ENCODE measurements at places on chromosomes 1 and 21. TPM values are rescaled to one million over a fixed set of nuclear protein-coding genes. Genes with fewer than 3 reads are reported as not detected.

DNA sequence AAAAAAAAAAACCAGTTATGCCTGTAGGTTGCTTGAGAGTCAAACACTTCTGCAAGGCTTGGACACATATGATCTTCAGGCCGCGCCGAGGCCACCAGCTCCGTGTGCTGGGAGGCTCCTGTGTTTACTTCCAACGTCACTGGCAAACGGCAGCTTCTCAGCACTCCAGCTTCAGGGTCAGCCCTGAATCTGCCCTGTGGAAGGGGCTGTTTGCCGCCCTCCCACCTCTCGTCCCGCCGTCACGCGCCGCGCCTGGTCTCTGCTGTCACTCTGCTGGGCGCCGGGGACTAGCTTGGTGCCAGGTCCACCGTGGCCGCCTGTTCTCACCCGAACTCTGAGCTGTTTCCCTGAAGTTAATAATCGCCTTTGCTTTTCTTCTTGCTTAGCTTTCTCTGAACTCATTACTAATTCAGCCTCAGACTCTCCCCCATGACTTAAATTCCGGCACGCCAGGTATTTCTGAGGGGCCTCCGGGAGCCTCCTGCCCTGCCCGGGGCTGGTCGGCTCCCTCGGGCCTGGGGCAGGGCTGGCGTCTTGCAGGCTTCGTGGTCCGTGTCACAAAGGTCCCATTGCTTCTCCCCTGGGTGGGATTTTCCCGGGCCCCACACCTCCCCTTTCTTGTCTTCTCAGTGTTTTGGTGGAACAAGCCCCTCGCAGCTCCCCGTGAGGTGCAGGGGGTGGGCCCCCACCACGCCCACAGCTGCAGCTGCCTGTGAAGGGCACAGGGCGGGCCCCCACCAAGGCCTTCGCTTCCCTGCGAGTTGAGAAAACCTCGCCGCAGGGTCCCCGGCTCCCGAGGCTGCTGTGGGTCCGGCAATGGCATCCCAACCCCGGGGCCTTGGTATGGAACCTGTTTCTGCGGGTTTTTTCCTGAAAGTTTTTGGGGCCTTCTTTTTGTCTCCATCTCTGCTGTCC, 14.6 kb upstream of the C1orf159 start:
- H3K36me3 ChIP-seq = no peaks in the 10 kb centered on the region
- DNase-seq = no peak
- H3K4me3 ChIP-seq = no peak overlapping the region

DNA sequence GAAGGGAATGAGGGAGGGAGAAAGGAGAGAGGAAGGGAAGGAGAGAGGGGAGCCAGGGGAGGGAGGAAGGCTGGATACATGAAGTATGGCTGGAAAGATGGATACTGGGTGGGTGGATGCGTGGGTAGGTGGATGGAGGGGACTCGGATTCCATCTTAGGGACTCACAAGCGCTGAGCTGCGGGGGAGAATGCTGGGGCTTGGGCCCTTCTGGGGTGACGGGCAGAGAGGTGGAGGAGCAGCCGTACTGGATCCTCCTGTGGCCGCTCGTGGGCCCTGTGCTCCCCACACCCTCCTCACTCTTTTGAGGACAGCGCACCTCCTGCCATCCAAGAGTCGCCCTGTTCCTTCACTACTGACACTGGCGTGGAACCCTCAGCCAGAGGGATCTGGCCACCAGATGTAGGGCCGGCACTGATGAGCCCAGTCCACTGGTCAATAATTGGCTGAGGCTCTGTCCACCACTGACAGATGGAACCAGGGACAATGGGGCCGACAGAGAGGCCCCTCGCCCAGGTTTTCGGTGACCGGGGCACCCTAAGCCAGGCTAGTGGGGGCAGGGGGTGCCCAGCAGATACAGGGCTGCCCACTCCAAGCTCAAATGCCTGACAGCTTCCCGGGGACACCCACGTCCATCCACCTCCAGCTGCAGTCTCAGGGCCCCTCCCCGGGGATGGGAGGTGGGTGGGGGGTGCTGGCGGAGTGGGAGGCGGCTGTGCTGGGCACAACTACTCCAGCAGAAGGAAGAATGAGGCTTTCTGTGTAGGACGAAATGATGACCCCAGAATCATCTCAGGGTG, 4.4 kb upstream of the ACTRT2 start:
- H3K4me3 ChIP-seq = no peak overlapping the region
- H3K27me3 ChIP-seq = no peaks in the 10 kb centered on the region
- H3K4me1 ChIP-seq = no peaks in the 10 kb centered on the region
- no peaks in the 10 kb centered on the region for H3K36me3 ChIP-seq

DNA sequence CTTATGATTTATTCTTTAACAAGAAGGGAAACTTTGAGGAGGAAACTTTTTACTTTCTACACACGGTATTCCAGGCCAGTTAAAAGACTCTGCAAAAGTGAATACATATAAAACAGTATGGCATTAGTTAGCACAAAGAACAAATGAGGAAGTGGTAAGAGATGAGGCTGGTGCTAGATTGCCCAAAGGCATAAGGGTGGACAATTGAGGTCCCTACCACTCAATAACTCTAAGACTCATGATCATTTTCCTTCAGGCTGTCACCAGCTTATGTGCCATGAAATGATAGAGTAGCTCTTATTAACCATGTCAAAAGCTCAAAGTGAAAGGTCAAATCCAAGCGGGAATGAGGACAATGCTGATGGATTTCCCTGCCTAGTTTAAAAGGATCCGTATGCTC, 124.5 kb downstream of the TBX15 start:
- no peaks in the 10 kb centered on the region for H3K36me3 ChIP-seq
- H3K27me3 ChIP-seq = no peaks in the 10 kb centered on the region
- H3K27ac ChIP-seq = no peak overlapping the region
- H3K4me3 ChIP-seq = no peak overlapping the region
- no peaks in the 10 kb centered on the region for H3K4me1 ChIP-seq
- no peak for DNase-seq

DNA sequence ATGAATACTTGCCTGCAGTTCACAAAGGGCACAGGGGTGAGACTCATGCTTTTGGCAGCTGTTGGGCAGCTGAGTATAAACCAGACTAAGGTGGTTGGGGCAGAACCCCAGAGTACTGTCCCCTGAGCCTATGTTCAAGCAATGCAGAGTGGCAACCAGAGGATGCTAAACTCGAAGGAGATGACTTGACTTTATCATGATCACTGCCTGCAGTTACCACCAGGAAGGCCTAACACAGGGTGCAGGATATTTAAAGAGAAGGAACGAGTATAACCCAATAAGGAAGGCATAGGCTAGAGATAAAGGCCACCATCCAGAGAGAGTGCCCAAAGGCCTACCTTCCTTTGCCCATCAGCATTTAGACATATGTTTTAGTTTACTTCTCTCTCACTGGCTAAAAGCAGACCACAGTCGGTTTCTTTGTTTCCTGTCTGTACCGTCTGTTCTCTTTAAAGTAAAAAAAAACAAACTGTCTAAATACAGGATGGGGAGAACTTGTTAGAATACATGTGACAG, 83.3 kb downstream of the MPZL1 start:
- DNase-seq = no peak
- no peaks in the 10 kb centered on the region for H3K27me3 ChIP-seq
- no peak overlapping the region for H3K27ac ChIP-seq
- no peak overlapping the region for H3K4me3 ChIP-seq
- no peaks in the 10 kb centered on the region for H3K36me3 ChIP-seq

GRCh38 chr1:212557739-212558692, 50.5 kb upstream of the ATF3 start:
- no peaks in the 10 kb centered on the region for H3K36me3 ChIP-seq
- H3K27me3 ChIP-seq = no peaks in the 10 kb centered on the region
- H3K27ac ChIP-seq = peak overlapping the region; percentile 37
- DNase-seq = no peak
- peak overlapping the region; percentile 43 for H3K4me3 ChIP-seq

- no peaks in the 10 kb centered on the region for H3K36me3 ChIP-seq
- no peak for DNase-seq
- H3K27me3 ChIP-seq = no peaks in the 10 kb centered on the region
- no peak overlapping the region for H3K27ac ChIP-seq
- no peaks in the 10 kb centered on the region for H3K4me1 ChIP-seq
Measured at GRCh38 chr1:211148366-211148765, 14.4 kb upstream of the KCNH1 start.

- no peak overlapping the region for H3K4me3 ChIP-seq
- no peaks in the 10 kb centered on the region for H3K27me3 ChIP-seq
- H3K27ac ChIP-seq = no peak overlapping the region
- no peak for DNase-seq
- no peaks in the 10 kb centered on the region for H3K36me3 ChIP-seq
Measured at GRCh38 chr1:51948491-51948915, 42.0 kb downstream of the RAB3B start.

DNA sequence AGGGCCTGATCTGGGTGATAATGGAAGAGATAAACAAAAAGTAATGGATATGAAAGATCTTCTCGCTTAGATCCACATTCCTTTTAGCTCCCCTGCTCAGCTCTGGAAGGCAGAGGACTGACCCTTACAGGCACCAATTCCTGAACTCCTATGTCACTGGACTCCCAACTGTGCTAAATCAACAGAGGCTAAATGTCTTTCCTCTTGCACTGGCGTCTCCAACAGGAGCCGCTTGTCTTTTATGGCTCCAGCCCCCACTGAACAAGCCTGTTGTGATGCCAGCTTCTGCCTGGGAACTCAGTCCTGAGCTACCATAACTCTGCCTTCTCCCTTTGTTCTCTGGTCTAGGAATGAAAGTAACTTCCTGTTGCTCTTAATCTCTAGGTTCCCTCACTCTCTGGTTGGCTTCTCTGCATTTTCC, 142.1 kb upstream of the COL11A1 start:
- H3K27ac ChIP-seq = no peak overlapping the region
- no peak overlapping the region for H3K4me3 ChIP-seq
- DNase-seq = no peak
- H3K36me3 ChIP-seq = no peaks in the 10 kb centered on the region

DNA sequence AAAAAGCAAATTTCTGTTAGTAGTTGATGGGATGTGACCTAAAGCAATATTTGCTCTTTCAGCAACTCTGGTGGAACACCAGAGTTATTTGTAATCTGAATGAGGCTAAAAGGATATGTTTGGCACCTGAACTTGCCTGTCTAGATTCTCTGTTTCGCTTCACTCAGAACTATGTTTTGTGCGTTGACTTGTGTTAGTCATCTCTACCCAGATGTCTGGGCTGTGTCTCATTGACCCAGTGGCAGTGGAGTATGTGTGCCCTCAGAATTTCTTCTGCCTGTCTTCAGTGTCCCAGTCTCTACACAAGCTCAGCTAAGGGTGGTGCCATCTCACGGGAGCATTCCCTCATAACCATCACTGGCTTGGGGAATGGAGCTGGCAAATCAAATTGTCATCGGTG, 13.9 kb downstream of the KCNK1 start:
- no peaks in the 10 kb centered on the region for H3K4me1 ChIP-seq
- H3K27me3 ChIP-seq = peaks cover 2% of the 10 kb centered on the region
- no peak overlapping the region for H3K27ac ChIP-seq
- no peak overlapping the region for H3K4me3 ChIP-seq
- H3K36me3 ChIP-seq = no peaks in the 10 kb centered on the region

The USH2A gene
- total RNA-seq = not detected

The NCF2 gene
- total RNA-seq = 17.0 TPM

The PLA2G2C gene
- not detected for total RNA-seq

The C1orf87 gene
- total RNA-seq = 0.51 TPM

Measured in aorta (tissue), 5 donors.